ENCODE measurements at places on chromosomes 2 and 18.

DNA sequence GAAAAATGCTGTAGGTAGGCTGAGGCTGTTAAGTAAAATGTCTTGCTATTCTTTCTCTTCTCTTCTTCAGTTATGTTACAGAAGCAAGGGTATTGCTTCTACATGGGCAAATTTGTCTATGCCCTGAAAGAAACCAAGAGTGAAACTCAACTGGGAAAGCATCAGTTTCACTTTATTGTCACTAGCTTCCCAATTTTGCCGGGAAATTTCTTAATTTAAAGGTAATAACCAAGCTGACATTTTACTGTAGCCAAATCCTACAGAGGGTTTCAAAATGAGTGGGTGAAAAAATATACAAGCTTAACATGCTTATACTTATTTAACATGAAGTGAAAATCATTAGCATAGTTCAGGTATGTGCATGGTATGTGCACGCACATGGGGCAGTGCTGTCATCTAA is 3.2 kb downstream of the TANK start:
- DNase-seq, result no peak

DNA sequence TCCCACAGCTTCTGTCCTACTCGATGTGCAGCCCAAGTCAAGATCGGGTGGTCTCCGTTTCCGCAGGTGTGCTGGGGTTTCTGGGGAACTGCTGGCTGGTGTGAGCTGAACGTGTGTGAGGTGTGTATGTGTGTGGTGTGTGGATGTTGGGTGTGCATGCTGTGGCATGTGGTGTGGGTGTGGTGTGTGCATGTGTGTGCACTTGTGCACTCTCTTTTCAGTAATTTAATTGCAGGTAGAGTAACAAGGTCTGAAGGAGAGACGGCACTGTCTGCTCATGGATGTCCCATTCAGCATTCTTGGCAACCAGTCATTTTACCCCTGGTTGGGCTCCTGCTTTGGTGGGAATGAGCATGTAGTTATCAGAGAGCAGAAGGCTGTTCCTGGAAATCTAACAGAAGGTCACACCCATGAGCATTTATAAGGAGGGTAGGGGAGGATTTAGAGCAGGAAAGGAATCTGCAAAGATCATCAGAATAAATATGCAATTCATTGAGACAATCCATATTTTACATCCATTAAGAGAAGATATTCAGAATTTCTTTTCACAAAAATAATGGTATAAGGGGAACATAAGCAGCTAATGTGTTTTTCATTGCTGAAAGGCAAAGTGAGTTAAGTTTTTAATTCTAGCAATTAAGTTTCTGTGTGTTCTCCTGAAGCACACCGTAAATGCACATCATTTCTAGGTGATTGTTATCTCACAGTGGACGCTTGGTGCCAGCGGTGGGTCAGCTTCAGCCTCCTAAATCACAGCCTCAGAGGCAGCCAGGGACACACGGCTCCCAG is 60.7 kb downstream of the ADI1 start:
- no peak for DNase-seq

DNA sequence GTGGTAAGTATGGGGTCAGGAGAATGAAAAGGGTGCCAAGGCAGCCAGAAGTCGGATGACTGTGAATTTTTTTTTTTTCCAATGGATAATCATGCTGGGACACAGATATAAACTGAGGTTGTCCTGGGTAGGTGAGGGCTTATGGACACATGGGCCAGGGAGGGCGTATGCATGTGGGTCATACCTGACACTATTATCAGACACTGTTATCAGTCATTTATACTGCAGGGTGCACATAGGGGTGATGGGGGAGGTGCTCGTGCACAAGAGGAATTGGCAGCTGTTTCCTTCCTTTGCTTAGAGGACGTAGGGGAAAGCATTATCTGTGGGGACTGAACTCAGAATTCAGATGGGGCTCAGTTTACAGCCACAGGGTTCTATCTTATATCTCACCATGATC is 10.1 kb downstream of the CTIF start:
- no peak for DNase-seq

- no peak for DNase-seq
Measured at GRCh38 chr2:161995553-161996016, 78.4 kb downstream of the DPP4 start.

- no peak for DNase-seq
Measured at GRCh38 chr2:112074506-112074905, 19.4 kb downstream of the TMEM87B start.

DNA sequence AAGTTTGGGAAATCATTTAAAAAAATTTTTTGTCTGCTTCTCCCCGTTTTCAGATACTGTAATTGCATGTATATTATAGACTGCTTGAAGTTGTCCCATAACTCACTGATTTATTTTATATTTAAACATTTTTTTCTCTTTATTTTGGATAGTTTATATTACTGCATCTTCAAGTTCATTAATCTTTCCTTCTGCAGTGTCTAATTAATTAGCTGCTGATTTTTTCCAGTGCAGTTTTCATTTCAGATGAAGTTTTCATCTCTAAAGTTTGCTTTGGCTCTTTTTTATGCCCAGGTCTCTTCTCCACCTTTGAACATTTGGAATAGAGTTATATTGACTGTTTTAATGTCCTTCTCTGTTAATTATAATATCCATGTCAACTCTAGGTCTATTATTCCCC is 9.3 kb downstream of the CLIP4 start:
- DNase-seq, result no peak

DNA sequence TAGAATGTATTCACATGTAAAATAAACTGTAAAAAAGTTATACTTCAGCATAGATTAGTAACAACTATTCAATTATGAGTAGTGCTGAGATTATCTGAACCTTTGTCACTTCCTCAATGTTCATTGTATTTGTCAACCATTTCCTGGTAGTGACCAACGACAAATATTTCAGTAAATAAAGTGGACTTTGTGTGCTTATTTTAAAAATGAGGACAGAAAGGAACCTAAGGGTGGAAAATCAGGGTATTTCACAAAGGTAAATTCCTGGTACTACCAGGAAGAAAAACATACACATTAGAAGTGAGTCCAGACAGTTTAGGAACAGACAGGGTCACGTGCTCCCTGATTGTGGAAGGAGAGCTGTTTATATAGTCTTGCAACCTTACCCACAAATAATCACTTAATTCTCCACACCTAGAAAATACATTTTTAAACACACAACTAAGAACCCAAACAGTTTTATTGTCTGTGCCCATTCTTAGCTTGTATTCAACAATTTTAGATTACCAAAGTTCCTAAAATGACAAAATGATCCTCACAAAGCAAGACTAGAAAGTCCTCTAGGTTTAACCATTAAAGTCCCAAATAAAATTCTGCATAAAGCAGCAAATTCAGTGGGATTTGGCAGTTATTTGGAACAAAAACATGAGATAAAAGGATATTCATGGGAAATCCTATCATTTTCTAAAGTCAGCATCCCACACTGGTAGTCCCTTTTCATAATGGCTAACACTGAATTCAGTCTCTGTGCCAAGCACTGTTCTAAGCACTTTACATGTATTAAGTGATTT is 28.2 kb downstream of the PELI1 start:
- DNase-seq, result no peak

GRCh38 chr2:12381543-12382325 is 335.0 kb upstream of the TRIB2 start:
- DNase-seq, result no peak

GRCh38 chr18:79405019-79405780 is 9.5 kb downstream of the NFATC1 start:
- no peak for DNase-seq

GRCh38 chr2:72083751-72084583 is 63.7 kb downstream of the CYP26B1 start:
- no peak for DNase-seq

DNA sequence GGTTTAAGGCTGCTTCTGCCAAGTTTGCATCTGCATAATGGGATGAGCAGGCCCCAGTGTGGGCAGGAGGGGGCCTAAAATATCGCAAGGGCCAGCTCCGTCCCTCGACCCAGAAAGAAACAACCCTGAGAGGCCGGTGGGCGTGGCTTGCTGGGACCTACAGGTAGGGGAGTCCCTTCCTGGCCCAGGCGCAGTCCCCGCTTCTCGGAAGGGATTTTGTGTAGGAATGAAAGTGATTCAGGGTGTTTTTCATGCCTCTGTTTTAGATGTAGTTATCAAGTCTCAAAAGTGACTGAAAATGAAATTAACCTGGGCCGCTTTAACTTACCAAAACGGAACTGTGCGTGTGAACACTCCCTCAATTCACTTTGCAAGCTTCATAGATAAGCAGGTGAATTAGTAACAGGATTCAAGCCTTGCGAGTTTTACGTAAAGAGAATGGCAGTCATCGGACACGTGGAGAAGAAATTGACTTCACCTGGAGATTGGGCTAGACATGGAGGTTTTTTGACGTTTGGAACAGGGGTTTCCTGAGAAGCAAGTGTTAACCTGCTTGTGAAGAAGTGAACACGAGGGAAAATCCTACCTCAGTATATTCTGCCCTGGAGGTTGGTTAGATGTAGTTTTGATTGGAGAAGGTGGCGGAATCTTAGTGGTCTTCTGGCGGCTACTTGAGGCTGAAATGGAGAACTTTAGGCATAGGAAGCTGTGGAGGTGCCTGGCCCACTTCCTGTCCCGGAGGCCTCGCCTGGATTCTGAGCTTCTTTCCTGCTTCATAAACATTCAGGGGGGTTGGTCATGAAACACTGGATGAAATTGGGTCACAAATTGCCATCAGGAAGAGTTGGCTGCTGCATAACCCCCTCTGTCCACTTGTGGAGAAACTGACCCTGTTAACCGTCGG is 1.7 kb downstream of the NCK2 start:
- peak; percentile 57 for DNase-seq

DNA sequence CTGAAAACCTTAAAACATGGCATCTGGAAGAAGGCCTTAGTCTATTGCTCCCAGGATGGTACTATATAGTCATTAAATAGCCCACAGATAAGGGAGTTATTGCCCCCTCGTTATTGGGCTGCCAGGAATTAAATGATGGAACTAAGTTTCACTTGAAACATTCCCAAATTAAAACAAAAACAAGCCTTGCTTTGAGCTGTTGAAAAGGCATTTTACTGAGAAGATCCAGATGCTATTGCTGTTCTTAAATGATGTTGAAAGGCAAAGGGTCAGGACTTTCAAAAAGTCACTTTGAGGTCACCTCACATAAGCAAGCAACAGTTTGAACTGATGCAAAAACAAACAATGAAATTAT is 2.0 kb upstream of the AMMECR1L start:
- DNase-seq, result no peak

- no peak for DNase-seq
Measured at GRCh38 chr2:240289701-240290431, 145.6 kb upstream of the GPC1 start.

DNA sequence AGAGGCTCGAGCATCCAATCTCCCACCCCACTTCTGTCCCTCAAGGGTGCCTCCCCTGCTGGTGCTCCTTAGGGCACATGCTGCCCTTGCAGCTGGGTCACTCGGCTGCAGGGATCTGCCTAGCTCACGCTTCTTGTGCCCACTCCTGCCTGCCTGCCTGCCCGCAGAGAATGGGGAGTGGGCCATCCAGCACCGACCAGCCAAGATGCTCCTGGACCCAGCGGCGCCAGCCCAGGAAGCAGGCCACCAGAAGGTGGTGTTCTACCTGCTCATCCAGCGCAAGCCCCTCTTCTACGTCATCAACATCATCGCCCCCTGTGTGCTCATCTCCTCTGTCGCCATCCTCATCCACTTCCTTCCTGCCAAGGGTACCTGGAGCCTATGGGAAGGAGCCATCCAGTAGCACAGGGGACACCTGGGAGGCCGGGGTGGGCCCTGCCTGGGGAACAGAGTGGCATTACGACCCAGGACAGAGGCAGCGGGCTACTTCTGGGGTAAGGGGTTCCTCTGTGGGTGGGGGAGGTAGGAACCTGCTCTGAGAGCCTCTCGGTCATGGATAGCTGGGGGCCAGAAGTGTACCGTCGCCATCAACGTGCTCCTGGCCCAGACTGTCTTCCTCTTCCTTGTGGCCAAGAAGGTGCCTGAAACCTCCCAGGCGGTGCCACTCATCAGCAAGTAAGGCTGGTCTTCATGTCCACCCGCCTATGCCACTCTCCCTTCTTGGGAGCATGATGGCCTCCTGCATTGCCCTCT is 3.4 kb downstream of the CHRNG start:
- DNase-seq, result no peak

GRCh38 chr18:10074110-10074509 is 160.3 kb downstream of the VAPA start:
- DNase-seq, result no peak

GRCh38 chr2:144500563-144500962 is 19.4 kb downstream of the ZEB2 start:
- no peak for DNase-seq

DNA sequence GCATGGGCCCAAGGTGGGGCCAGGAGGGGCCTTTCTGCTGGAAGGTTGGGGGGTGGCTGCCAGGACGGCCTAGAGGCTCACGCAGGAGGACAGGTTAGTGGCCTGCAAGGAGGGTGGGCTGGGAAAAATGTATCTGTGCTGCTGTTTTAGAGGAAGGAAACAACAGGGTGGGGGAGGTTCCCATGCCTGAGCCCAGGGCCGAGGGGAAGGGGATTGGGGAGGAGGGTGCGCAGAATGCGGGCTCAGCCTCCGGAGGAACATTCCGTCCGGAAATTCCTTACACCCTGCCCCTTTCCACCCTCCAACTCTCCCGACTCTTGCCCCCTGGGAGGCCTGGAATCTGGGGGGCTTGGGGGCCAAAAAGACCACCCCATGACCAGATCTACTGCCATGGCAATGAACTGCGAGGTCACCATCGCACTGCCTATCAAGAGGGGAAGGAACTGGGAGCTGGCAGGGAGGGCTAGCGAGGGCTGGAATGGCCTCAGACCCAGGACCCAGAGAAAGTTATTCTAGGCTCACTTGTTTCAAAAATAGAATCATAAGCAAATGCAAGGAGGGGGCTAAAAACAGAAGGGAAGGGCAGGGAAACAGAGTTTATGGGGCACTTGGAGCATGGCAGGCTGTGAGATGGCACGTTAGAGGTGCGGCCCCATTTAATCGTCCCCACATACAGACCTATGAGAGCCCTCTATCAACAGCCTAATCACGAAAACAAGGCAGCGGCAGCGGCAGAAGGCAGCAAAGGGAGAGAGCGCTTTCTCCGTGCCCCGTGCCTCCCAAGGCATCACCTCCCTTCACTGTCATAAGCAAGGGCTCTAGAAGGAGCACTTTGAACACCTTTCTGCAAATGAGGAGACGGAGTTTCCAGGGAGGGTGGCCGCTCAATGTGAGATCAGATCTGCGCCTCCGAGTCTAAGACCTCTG is 90.4 kb downstream of the TNS1 start:
- no peak for DNase-seq

DNA sequence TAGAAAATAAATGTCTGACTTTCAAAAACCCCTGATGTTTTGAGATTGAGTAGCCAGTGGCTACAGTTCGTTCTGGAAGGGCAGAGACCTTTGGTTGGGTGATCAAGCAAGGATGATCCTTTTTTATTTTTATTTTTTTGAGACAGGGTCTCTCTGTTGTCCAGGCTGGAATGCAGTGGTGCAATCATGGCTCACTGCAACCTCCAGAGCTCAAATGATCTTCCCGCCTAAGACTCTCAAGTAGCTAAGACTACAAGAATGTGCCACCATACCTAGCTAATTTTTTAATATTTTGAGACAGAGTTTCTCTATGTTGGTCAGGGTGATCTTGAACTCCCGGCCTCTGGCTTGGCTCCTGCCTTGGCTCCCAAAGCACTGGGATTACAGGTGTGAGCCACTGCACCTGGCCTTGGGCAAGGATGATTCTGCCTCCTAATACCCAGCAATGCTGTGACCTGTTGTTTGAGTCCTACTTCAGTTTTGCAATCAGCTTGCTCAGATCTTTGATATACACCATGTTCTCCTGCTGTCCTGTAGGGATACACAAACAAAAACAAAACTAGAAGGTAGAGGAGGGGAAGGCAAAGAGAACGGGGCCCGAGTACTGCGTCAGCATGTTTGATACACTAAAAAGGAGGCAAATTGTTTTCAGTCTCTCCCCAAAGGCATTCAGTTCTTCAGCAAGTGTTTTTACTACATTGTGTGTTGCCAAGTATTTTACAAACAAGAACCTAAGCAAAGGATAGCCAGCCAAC is 59.2 kb upstream of the LYPD6B start:
- no peak for DNase-seq
